ENCODE measurements at places on chromosomes 12 and 14.

DNA sequence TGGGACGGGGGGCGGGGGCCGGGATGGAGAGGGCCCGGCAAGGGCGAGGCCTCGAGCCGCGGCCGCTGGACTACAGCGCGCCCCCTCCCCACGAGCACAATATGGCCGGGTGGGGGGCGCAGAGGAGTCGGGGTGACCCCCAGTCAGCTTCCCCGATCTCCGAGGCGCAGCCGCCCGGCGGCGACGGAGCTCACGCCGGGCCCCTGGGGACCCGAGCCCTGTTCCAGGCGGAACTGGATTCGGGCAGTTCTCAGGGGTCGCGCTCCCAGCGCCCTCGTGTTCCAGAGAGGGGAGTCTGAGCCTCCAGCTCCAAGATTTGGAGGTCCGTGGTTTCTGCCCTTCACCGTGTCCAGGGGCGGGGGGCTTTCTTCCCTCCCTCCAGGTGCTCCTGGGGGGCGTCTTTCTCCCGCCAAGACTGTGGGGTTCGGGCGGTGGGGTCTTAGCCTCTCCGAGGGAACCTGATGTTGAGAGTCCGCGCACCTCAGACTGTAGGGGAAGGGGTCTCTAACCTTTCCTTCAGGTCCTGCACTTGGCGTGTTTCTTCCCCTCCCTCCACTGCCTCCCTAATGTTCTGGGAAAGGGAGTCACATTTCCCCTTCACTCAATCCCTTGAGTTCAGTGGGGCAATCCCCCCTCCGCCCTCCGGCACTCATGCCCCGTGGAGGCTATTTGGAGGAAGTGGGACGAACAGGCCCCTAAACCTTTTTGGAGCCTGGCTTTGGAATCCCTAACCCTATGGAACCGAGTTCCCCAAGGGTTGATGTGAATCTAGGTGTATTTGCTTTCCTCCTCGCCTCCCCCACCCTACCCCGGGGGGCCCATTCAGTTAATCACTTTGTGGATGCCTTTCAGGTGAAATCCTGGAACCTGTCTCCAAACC, 584 bp downstream of the ACVR1B start:
- DNase-seq: no peak

DNA sequence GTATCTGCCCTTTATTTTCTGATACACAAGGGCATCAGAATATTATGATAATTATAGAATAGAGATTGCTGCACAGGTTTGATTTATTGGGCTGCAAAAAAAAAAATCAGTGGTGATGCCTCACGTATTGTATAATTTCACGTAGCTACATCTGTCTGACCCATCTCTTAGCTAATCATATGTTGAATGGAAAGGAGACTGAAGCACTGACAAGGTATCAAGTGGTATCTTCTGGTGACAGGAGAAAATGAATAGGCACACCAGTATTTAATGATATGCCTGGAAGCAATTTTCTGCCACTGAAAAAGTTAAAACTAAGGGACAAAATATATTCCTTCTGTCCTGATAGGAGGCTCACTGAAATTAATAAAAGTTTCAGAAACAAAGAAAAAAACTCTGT, 837.2 kb upstream of the FBXO33 start:
- DNase-seq: no peak

- no peak for DNase-seq
Observed at GRCh38 chr14:100388103-100389054, 65.2 kb downstream of the SLC25A47 start.

- DNase-seq: no peak
Observed at GRCh38 chr12:115132905-115133304, 448.9 kb upstream of the TBX3 start.

- DNase-seq: no peak
Observed at GRCh38 chr14:101500061-101500460, 61.2 kb upstream of the DIO3 start.

- DNase-seq: no peak
Observed at GRCh38 chr12:101714877-101715444, 17.5 kb downstream of the CHPT1 start.

DNA sequence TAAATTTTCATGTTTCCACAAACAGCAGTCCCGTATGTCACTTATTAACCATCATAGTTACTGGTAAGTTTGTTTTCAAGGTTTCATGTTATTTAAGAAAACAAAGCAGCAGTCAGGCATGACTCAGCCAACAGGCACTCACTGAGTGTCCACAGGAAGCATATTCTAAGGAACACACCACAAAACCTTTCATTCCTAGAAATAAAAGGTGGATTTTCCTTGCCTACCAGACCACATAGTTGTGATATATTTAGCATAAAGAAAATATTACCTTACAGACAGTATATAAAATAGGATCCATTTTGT, 143.3 kb upstream of the AVPR1A start:
- no peak for DNase-seq

- no peak for DNase-seq
Observed at GRCh38 chr12:67320614-67321295, 51.6 kb downstream of the CAND1 start.

GRCh38 chr12:50088577-50089335, 3.6 kb downstream of the SMARCD1 start:
- DNase-seq: no peak

DNA sequence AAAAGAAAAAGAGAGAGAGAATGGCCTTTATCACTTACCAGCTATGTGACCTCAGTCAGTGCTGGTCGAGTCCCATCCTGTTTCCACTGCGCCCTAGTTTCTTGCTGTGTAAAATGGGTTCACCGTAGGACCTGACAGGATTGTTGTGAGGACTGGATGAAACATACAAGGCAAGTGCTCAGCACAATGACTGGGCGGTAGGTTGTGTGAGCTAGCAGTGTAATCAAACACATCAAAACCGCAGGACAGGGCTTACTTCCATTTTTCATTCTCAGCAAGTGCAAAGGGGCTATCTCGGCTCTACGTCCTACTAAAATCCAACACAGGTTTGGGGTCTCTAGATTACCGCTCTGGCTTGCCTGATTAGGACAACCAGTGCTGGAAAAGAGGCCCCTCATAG, 36.4 kb upstream of the ATXN2 start:
- DNase-seq: no peak

- no peak for DNase-seq
Observed at GRCh38 chr12:10718279-10718821, 4.8 kb downstream of the YBX3 start.

GRCh38 chr12:72978999-72979398, 706.8 kb downstream of the TRHDE start:
- no peak for DNase-seq

GRCh38 chr12:93426412-93426805, 15.3 kb downstream of the UBE2N start:
- DNase-seq: no peak

- no peak for DNase-seq
Observed at GRCh38 chr14:73945159-73945670, 4.7 kb downstream of the FAM161B start.

DNA sequence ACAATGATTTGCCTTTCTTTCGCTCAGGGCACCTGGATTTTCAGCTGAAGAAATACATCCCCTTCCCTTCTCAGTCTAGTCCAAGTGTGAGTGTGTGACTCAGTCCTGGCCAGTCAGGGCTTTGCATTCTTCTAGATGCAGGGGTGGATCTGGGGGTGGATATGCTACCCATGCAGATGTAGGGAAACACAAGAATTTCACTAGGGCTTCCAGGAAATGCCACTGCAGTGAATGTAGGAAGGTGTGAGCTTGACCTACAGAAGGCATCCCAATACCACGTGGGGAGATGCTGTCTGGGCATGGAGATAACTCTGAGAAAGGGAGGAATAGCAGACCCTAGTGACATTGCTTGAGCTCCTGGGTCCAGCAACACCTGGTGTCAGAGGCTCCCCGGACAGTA, 404.2 kb downstream of the GLT1D1 start:
- DNase-seq: no peak

DNA sequence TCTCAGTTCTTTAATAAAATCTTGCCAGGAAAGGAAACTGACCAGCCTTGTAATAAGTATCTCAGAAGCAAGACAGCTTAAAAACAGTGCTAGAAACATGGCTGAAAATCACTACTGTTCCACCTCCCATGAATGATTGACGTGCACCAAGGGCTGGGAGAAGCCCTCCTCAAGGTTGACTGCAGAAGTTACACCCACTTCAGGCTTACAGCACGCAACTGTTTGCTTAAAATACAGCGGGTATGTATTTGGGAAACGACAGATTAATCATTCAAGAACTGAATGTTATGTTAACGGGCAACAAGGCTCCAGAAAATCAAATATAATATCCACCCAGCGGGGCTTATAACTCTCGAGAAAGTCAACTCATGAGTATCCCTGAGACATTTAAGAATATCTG, 22.1 kb downstream of the PRKD1 start:
- DNase-seq: no peak

GRCh38 chr12:122799641-122800243, 25.4 kb downstream of the CCDC62 start:
- DNase-seq: no peak

GRCh38 chr12:112875608-112876007, 31.2 kb upstream of the OAS1 start:
- no peak for DNase-seq

DNA sequence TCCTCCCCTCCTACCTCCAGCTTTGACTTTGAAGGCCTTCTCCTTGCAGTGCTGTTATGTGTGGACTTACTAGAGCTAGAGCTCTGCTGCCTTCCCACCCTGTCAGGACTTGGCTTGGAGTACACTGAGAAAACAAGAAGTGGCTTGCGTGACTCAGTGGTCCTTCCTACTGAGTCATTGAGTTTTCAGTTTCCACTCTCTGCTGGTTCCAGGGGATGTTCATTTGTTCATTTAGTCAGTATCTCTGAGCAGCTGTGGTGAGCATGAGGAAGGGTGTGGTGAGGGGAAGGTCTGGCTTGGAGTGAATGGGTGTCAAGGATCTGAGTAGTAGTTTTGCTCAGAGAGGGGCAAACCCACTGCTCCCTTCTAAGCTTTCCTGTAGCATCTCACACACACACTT, 17.2 kb upstream of the ELK3 start:
- DNase-seq: no peak

DNA sequence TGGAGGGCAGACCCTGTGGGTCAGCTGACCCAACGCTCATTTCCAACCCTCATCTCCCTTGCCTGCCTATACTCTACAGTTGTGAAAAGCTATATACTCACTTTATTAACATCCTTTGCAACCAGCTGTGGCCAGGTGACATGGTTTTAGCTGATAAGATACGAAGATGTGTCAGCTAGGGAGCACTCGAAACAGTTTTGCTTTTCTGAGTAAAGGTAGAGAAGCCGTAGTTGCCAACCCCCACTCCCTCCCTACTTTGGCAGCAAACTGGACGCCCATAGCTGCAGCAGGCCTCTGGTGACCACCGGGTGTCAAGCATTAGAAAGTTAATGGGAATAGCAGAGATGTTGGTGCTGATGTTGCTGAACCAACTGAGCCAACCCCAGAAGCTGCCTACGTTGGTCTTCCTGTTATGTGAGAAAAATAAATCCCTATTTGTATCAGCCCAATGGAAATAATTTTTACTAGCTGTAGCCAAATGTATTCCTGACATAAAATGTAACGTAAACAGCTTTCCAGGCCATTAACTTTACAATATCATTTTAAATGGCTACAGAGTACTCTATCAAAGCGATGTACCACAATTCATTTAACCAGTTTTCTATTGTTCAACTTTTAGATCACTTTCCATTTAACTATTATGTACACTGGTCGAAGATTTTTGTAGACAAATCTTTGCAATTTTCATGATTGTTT, 98.5 kb upstream of the TMCC3 start:
- no peak for DNase-seq

GRCh38 chr14:61076556-61076955, 95.5 kb downstream of the SLC38A6 start:
- no peak for DNase-seq

- no peak for DNase-seq
Observed at GRCh38 chr12:45232756-45233372, 17.0 kb downstream of the ANO6 start.

DNA sequence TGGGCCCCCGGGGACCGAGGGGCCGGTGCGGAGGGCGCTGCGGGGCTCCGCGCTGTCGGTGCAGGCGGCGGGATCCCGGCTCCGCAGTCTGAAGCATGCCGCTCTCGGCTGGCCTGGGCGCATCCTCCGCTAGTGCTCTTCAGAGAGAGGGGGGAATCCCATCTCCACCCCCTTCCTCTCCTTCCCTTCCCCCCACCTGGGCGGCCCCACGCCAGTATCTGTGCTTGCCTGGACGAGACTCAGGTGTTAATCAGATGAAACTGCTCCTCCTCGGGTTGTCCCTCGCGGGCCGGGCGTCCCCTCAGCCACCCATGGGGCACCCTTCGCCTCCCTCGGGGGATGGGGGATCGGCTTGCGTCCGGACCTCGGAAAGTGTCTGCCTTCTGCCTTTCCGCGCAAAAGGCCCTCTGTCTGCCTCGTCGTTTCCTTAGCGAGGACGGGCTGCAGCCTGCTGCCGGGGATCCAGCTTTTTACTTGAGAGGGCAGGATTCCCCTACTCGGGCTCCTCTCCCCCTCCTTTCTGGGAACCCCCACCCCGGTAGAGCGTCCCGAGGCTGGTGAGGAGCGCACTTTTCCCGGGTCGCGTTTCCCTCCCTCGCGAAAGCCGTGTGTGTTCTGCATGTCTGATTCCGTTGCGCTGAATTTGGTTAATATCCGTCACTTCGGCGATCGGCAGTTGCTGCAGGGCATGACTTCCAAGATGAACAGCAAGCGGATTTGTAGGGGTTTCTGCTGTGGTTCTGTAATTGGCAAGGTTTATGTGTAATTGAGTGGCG, 1.1 kb downstream of the GPHN start:
- DNase-seq: peak; percentile 20

DNA sequence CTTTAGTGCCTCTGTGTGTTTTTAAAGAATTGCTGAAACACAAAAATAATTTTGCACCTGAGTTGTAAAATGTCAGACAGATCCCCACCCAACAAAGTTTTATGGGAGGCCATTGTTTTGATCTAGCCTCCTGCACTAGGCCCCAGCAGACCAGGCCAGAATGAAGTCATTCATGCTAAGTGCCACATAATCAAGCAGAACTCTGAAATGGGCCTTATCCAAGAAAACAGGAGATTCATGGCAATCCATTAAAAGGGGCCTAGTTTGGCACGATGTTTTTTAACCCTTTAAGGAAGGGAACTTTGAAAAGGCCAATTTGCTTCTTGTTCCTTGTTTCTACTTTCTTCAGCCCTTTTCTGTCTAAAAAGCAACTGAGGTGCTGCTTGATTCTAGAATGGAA, 260.9 kb downstream of the ITPR2 start:
- DNase-seq: no peak

- no peak for DNase-seq
Observed at GRCh38 chr14:30569903-30570226, 10.9 kb downstream of the G2E3 start.

Measured in mesothelial cell of epicardium (in vitro differentiated cells).